ENCODE measurements at places on chromosomes 11 and 22.

DNA sequence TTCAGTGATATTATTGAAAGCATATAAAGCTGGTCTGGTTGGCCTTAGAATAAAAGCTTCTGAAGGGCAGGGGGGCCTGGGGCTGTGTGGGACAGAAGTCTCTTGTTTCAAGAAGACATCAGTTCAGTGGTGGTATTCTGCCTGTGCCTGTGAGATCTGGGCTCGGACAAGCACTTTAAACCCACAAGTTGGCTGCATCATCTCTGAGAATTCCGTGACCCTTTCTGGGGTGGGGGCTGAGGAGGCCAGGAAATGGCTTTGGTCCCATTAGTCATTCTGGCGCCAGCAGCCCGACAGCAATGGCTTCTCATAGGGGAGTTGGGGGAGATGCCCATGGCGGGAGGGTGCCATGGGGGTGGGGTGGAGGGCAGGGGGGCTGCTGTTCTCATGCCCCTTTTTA, 104.1 kb downstream of the PKNOX2 start:
- DNase-seq: no peak

GRCh38 chr11:113907152-113907551, 2.6 kb downstream of the HTR3B start:
- DNase-seq: no peak

- no peak for DNase-seq
These were observed 106.4 kb upstream of the FGF3 start for GRCh38 chr11:69925366-69926196.

- no peak for DNase-seq
These were observed 11.7 kb upstream of the RBMXL2 start for GRCh38 chr11:7077101-7077500.

DNA sequence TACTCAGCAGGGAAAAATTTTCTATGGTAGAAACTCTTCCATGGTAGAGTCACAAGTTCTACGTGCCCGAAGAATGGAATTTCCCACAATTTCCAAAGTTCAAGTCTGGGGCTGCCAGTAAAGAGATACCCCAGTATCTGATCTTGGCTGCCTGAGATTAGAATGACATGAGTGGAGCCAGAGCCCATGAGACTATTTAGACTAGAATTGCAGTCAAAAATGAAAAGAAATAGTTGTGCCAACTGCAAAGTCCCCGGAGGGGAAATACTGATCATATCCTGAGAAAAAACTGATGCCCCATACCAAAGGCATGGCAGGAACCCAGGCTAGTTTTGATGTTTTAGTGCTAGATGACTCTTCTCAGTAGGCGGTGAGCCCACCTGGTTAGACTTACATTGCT, 11.2 kb downstream of the MAJIN start:
- DNase-seq: no peak

- DNase-seq: peak; percentile 30
These were observed 21.1 kb downstream of the SIK3 start for GRCh38 chr11:117076941-117077691.

- no peak for DNase-seq
These were observed 10.1 kb downstream of the PRR14L start for GRCh38 chr22:31739795-31740201.

- no peak for DNase-seq
These were observed 67.0 kb downstream of the ARHGAP20 start for GRCh38 chr11:110645253-110645652.

DNA sequence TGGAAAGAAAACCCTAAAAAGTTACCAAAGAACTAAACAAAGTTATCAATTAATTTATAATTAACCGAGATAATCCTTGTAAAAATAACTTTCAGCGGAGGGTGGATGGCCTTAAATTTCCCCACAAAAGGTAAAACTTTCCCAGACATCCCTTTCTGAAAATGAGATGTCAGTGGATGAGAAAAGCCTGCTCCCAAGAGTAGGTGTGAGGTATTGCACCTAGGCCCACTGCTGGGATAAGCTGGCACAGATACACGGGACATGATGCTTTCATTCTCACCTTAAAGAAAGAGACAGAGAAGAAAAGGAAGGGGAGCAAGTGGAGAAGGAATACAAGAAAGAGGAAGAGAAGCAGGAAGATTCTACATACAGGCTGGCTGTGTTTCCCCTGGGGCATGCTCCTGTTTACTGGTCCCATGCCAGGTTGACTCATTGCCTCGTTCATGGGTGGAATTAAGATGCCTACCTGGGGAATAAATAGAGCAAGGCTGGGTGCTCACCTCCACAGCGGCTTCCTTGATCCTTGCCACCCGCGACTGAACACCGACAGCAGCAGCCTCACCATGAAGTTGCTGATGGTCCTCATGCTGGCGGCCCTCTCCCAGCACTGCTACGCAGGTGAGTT, at the start of gene SCGB2A2:
Gene SCGB2A2, plus strand, starts transcription at position 505 of the 625 bp plus-strand sequence. Its CDS starts 59 bp downstream, at position 564.
- DNase-seq: no peak

- DNase-seq: no peak
These were observed 86.3 kb downstream of the SNX19 start for GRCh38 chr11:130829920-130830511.

DNA sequence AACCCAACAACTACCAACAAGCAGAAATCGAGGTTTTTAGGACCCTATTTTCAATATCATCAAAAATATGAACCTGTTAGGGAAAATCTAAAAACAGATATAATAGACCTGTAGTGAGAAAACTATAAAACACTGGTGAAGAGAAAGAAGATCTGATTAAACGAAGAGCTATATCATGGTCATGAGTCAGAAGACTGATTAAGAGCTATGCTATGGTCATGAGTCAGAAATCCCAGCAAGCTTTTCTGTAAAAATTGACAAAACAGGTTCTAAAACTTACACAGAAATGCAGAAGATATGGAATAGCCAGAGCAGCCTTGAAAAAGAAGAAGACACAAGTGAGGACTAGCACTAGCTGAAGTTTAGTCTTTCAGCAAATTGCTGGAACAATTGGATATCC, 345.0 kb downstream of the TBC1D22A start:
- DNase-seq: no peak

GRCh38 chr22:23678133-23678532, 12.7 kb upstream of the RGL4 start:
- no peak for DNase-seq

DNA sequence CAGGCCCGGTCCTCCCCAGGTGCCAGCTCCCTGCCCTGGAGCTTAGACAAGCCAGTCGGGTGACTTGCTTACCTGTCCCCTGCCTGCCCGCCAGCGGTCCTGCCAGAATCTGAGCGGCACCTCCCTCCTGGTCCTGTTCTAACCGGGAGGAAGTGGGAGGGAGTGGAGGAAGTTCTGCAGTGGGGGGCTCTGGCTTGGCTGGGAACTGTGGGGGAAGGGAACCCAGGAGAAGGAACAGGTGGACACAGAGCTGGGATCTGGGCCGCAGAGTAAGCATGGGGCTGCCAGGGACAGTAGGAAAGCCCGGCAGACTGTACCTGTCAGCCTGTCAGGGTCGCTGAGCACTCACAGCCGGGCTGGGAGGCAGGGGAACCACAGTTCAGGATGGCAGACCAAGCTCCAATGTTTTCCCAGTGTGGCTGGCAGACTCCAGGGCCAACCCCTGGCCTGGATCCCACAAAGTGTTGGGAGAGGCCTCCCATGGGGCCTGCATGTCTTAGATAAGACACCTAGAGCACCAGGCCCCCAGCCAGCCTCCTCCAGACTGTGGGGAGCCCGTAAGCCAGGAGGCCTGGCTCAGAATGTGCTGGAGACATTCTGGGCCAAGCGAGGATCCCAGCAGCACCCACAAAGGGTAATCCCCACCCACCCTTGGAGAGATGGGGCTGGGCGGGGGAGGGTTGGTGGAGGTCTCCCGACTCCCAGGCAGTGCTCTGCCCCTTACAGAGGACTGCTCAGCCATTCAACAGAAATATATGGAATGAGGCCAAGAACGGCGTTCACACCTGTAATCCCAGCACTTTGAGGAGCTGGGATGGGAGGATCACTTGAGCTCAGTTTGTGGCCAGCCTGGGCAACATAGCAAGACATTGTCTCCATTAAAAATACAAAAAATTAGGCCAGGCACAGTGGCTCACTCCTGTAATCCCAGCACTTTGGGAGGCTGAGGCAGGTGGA, 2.3 kb downstream of the CYB5R3 start:
- DNase-seq: no peak

- no peak for DNase-seq
These were observed 42.2 kb downstream of the POLD3 start for GRCh38 chr11:74634537-74634936.

- no peak for DNase-seq
These were observed 1.7 kb upstream of the IL10RA start for GRCh38 chr11:117984476-117984875.

DNA sequence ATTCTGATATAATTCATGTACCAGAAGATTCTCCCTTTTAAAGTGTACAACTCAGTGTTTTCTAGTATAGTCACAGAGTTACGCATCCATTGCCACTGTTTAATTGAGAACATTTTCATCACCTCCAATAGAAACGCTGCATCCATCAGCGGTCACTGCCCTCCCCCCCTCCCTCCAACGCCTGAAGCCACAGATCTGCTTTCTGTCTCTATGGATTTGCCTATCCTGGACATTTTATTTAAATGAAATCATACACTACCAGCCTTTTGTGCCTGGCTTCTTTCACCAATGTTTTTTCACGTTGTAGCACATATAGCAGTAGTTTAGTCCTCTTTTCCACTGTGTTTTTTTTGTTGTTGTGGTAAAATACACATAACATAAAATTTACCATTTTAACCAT, 22.8 kb downstream of the TCP11L1 start:
- DNase-seq: no peak

- no peak for DNase-seq
These were observed 3.7 kb downstream of the ALX4 start for GRCh38 chr11:44306052-44306917.

GRCh38 chr22:35872451-35872850, 154.8 kb downstream of the APOL5 start:
- no peak for DNase-seq

GRCh38 chr11:20467487-20468185, 80.1 kb downstream of the PRMT3 start:
- DNase-seq: no peak

DNA sequence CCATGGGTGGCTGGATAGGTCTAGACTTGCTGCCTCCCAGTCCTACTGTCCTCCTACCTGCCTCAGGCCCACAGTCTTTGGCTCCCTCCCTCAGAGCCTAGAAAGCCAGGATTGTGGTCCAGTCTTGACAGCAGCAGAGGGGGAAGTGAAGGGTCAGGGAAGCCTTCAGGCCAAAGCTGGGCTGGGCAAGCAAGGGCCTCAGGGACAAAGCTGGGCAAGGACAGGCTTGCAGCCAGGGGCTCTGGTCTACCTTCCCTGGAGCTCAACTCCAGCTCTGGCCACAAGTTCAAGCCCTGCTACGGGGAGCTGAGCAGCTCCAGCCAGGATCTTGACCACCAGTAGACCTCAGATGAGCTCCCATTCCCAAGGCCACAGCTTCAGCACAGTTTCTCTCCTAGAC, 14.9 kb downstream of the LMO1 start:
- no peak for DNase-seq

DNA sequence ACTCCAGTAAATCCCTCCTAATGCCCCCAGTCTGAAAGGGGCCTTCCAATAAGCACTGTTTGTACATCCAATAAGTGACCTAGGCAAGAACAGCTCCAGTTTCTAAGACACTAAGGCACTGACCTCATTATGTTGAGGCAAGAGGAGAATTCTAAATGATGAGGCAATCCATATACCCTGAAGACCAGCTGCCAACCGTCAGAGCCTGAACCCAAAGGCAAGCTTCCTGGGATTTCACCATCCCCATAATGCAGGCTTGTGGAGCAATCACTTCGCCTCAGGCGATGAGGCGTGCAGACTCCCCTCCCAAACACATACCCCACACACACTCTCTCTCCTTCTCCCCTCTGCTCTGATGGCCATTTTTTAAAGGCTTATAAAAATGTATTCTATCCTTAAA, 49.5 kb downstream of the LGR4 start:
- no peak for DNase-seq

- DNase-seq: no peak
These were observed 35.3 kb downstream of the BCR start for GRCh38 chr22:23215294-23216241.

DNA sequence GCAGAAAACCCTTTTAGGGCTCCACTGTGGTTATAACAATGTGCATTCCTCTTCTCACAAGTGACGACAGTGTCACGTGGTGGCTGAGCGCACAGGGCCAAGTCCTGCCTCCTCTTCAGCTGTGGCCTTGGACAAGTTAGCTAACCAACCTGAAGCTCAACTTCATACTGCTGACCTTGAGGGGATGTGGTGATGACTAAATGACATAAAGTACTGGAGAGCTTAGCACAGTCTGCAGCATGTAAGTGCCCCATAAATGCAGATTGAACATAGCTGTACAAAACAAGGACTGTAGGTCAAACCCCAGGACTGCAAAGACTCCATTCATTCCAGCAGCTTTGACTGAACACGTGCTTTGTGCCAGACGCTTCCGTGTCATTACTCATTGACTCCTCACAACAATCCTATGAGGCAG, 20.1 kb upstream of the MRGPRX2 start:
- DNase-seq: no peak
